ENCODE measurements at places on chromosomes 3 and 15.

- DNase-seq: peak; percentile 68
These were observed 35.1 kb downstream of the CMTM6 start for GRCh38 chr3:32467333-32468070.

DNA sequence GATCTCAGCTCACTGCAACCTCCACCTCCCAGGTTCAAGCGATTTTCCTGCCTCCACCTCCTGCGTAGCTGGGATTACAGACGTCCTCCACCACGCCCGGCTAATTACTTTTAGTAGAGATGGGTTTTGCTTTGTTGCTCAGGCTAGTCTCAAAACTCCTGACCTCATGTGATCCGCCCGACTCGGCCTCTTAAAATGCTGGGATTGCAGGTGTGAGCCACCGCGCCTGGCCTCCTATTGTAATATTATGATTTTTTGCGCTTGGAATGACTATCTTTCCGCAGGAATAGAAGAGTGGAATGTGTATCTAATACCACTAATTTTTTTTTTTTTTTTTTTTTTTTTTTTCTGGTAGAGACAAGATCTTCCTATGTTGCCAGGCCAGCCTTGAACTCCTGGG is 1.8 kb downstream of the ARL8B start:
- no peak for DNase-seq

DNA sequence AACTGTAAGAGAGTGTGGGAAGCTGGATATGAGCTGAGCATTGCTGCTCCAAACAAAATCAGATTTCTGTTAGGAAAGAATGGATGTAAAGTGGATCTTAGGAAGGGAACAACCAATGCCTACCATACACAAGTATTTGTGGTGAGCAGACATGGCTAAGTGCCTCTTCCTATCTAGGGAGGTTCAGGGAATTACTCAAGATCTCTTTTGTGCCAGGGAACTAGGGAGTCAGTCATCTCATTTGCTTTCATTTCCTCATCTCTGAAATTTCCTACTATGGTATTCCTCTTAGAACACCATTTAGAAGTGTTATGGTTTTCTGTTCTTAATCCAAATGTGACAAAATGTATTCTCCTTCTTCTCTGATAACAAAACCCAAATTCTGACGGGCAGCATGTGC is 396.5 kb downstream of the FHIT start:
- no peak for DNase-seq

GRCh38 chr15:91844341-91844740 is 9.2 kb upstream of the SLCO3A1 start:
- no peak for DNase-seq

DNA sequence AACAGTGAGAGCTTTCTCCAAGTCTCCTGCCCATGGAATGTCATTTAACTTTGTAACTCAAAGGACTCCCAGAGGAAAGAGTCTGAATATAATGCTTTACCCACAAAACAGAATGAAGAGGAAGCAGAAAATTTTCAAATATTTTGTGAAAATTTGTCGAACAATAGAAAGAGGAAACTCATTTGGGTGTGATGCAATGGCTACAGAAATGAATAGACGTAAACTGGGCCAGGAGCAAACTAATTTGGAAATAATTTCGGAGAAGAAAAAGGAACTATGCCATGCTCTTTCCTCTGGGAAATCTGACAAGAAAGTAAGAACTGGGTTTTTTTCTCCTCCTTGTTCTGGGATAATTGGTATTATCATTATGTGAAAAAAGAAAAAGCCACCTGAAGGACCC is 11.2 kb upstream of the SUMF1 start:
- no peak for DNase-seq

- DNase-seq: no peak
These were observed 8.0 kb upstream of the AP2M1 start for GRCh38 chr3:184166671-184167070.

GRCh38 chr15:81754078-81754477 is 291.7 kb downstream of the MEX3B start:
- DNase-seq: no peak

- no peak for DNase-seq
These were observed 14.8 kb downstream of the ADAMTS7 start for GRCh38 chr15:78796510-78796909.

GRCh38 chr3:176905331-176905730 is 292.0 kb downstream of the TBL1XR1 start:
- no peak for DNase-seq

GRCh38 chr15:69090197-69090948 is 70.1 kb upstream of the GLCE start:
- no peak for DNase-seq

GRCh38 chr15:70789213-70789612 is 25.9 kb upstream of the UACA start:
- no peak for DNase-seq

GRCh38 chr3:132871956-132872355 is 149.7 kb upstream of the NPHP3 start:
- DNase-seq: no peak

GRCh38 chr3:186782542-186783057 is 777 bp upstream of the EIF4A2 start:
- no peak for DNase-seq

DNA sequence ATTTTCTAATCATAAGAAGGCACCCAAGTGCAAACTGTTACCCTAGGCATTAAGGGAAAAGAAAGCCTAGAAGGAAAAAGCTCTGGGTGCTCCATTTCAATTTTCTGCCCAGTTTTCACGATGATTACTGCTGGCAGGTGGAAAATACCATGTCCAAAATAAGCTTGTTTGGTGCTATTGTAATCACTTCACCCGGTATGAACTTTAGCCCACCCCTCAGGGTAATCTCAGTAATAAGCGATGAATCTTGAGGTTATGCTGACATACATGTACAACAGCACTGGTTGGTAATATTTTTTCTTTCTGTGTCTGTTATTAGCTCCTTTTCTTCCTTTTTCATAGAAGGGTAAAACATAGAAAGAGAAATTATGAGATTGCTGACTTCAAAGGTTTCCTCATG is 88.6 kb upstream of the MEX3B start:
- no peak for DNase-seq

DNA sequence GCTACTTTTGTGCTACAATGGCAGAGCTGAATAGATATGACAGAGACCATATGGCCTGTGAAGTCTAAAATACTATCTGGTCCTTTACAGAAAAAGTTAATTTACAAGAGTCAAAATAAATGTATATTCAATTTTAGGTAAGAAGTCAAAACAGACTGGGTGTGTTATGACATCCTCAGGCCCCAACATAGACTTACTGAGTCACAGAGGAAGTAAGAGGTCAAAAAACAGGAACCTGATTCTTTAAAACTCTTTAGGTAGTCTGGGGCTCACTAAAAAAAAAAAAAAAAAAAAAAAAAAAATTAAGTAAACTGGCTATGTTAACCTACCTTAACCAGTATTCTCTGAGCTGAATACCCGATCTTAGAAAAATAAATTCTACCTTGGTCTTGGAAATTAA is 13.1 kb downstream of the DNAAF4 start:
- no peak for DNase-seq

- no peak for DNase-seq
These were observed 78.8 kb upstream of the NSMCE3 start for GRCh38 chr15:29348336-29348914.

DNA sequence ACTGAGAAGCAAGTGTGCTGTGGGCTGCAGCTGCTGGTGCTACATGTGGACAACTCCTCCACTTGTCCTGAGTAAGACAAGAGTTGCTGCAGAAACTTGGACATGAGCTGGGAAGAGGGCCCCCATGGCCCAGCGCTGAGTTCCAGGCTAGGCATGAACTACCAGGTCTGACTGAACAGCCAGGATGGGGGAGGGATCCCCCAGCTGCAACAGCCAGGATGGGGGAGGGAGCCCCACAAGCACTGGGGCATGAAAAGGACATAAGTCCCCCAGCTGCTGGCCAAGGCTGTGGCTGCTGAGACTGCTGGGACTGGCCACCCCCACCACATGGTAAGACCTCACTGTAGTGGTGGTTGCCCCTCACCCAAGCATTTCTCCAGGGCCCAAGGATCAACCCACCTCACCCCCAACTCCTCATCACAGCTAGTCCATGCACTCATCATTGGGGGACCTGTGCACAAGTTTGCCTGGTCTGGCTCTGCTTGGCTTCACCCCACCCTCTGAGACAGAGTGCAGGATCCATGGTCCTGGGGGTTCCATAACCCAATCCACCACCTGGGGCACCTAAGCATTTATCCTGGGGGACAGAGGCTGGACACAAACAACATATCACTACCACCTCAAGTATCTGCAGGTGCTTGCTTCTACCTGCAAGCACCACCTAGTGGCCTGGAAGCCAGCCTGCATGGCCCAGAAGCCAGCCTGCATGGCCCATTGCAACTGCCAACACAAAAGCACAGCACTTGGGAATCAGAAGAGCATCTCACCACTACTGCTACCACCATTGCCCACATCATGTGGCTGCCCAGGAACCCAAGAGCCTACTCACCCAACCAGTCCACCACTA is 84.5 kb upstream of the STT3B start:
- no peak for DNase-seq

DNA sequence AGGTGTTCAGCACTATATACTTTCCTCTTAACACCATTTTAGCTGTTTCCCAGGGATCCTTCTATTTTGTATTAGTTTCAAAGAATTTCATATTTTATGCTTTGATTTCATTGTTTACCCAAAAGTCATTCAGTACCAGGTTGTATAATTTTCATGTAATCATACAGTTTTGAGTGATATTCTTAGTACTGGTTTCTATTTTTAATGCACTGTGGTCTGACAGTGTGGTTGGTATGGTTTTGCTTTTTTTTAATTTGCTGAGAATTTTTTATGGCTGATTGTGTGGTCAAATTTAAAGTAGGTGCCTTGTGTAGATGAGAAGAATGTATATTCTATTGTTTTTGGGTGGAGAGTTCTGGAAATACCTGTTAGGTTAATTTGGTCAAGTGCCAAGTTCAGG is 323.4 kb upstream of the EPHA6 start:
- DNase-seq: no peak

DNA sequence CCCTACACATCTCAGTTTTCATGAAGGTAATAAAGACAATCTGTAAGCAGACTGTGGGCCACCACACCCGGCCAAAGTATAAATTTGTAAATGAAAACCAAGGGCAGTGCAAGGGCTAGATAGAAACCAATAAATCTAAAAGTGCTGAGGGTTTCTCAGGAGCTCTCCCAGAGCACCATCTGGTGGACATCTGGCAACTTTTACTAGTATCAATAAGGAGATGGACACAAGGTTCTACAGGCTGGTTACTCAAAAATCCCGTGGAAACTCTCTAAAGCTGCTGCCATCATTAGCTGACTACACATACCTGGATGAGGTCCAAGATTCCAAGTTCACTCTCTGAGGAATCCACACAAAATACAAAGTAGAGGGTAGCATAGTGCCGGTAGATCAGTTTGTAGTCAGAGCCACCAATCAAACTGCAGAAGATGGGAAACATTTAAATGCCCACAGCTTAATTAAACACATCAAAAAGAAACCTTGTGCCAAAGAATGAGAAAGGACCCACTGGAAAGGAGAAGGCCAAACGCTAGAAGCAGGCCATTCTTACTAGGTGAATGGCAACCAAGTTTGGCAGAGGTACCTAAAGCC is 5.5 kb downstream of the AP3S2 start:
- no peak for DNase-seq

DNA sequence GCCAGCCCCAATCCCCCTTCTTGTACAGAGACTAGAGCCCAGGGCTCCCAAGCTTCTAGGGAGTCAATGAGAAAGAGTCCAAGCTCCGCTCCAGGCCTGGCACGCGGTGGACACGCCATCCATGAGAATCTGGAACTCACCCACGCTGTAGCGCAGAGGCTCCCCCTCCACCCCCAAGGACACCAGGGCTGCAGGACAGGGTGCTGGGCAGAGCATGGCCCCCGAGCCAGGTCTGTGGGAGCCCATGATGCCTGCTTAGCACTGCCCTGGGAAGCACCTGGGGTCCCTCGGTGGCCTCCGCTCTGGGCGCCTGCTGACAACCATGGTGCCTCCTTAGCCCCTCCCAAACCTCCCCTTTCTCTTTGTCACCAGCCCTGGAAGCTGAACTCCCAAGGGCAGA is 28.5 kb downstream of the ACSBG1 start:
- no peak for DNase-seq

- DNase-seq: no peak
These were observed 40.5 kb downstream of the OSTN start for GRCh38 chr3:191239407-191240031.

- DNase-seq: no peak
These were observed 470.1 kb upstream of the THBS1 start for GRCh38 chr15:39110746-39111145.

DNA sequence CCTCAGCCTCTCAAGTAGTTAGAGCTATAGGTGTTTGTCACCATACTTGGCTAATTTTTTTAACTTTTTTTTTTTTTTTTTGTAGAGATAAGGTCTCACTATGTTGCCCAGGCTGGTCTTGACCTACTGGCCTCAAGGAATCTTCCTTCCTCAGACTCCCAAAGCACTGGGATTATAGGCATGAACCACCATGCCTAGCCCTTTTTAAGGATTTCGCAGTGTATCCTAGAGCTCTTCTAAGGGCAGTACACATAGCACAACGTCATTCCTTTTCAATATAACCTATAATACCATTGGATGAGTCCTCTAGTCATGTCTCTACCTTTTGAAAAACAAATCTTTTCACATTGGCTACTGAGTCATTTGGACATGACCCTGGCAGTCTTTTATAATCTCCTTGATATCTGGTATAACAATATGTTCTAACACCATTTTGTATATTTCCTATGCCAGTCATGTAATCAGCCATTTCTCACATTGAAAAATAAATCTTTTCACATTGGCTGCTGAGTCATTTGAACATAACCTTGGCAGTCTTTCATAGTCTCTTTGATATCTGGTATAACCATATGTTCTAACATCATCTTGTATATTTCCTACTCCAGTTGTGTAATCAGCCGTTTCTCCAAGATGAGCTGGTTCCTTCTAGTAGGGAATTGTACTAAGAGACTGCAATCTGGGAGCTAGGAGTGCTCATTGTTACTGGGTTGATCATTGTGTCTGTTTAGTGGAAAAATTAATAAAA is 944.7 kb downstream of the MCTP2 start:
- no peak for DNase-seq

DNA sequence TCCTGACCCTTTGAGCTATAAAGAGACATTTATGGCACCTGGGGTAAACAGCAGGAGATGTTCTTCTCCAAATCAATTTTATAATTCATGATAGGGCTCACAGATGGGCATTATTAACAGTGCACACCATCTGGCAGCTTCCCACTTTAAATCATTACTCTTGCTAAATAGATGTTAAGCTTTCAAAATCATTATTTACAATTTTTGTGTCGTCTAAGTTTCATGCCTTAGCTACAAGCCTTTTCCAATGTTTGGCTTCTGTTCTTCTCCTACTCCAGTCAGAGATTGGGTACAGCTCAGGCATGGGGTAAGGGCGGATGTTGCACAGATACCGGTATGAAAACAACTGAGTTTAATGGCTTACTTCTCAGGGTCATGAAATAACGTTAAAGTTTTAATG is 120.9 kb upstream of the PFN2 start:
- DNase-seq: no peak

Data from stimulated activated CD4-positive, alpha-beta T cell treated with anti-CD3 and anti-CD28 coated beads, Interleukin-4, amount 100 ng/mL, for 4 hours (primary cell).